Stimulated activated CD4-positive, alpha-beta T cell treated with anti-CD3 and anti-CD28 coated beads, Interleukin-4, amount 100 ng/mL, for 4 hours (primary cell): ENCODE measurements at places on chromosomes 3 and 15.

- DNase-seq, result peak; percentile 24
Measured at GRCh38 chr3:45760878-45761711, 35.2 kb downstream of the SLC6A20 start.

DNA sequence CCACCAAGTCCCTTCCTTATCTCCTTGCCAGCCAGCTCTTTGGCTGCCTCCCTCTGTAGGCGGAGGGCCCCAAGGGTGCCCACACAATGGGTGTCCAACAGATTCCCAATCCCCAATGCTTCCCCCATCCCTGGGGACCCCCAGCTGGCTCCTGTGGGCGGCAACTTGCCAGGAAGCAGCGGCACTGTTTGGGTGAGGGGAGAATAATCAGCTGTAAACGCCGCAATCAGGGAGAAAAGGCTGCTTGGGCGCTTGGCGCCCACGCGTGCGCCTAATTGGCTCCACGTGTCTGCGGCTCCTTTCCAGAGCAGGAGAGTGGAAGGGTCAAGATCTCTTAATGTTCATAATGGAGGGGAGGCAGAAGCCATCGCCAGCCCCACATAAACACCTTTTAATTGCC is 67.9 kb upstream of the TMEM115 start:
- no peak for DNase-seq

DNA sequence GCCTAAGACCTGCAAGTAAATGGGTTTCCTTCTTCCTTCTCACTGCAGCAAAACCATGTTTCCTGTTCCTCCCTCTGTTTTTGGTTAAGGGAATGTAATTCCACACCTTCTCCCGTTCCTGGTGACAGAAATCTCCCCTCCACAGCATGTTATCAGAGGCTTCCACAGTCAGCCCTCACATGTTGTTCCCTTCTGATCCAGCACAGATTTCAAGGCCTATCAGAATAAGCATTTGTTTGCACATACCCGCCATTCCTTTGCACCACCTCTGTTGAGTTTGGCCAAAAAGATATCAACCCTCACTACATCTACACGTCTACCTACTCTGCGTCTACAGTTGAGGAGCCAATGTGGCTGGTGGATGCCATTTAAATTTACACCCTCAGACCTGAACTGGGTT is 113.9 kb upstream of the GRM7 start:
- no peak for DNase-seq

- no peak for DNase-seq
Measured at GRCh38 chr15:50519740-50520425, 26.6 kb downstream of the USP50 start.

GRCh38 chr3:119362010-119362409 is 67.8 kb downstream of the ARHGAP31 start:
- no peak for DNase-seq

- DNase-seq, result no peak
Measured at GRCh38 chr3:52403271-52403841, 41.5 kb downstream of the SEMA3G start.
